ENCODE measurements at places on chromosomes 3 and 15.

- no peak for DNase-seq
Measured at GRCh38 chr15:39472621-39473297, 108.1 kb upstream of the THBS1 start.

- DNase-seq = no peak
Measured at GRCh38 chr3:46491089-46492070, 6.4 kb upstream of the RTP3 start.

DNA sequence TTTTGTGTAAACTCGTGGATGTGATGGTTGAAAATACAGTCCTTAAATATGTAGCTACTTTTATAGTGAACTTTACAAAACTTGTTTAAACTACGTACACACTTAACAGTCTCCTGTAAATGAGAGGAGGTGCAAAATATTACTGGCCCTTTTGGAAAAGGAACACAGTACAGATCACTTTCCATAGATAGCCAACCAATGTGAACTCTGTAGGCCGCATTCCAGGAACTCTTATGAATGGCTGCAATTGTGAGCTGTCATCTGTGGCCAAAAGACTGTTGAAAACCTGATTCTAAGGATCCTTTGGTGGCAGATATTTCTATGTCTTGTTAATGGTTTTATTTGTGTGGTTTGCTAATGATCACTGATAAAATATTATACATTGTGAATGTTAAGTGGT lies 6.2 kb downstream of the TSC22D2 start:
- no peak for DNase-seq

- no peak for DNase-seq
Measured at GRCh38 chr3:184635774-184636173, 74.2 kb downstream of the EPHB3 start.

Data from stimulated activated CD8-positive, alpha-beta memory T cell treated with anti-CD3 and anti-CD28 coated beads, Interleukin-2, amount 100 ng/mL, for 48 hours (primary cell).